ENCODE measurements at places on chromosomes 11 and 22.

DNA sequence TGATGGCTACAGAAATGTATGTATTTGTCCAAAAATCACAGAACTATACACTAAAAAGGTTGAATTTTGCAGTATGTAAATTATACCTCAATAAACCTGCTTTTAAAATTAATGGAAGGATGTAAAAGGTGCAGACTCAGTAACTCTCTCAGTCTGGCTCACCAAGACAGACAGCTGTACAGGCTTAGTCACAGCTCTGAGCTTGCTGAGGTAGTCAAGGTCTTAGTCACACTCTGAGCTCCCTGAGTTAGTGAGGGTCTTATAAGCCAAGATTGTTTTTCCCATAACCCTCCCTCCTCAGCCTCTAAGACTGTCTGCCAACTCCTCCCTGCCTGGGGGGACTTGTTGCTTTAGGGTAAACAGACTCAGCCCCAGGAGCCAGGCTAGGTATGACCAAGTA, 59.3 kb upstream of the IZUMO1R start:
- DNase-seq: no peak

GRCh38 chr11:24043842-24044241, 453.0 kb upstream of the LUZP2 start:
- DNase-seq: no peak

GRCh38 chr11:86175191-86175590, 69.4 kb upstream of the EED start:
- DNase-seq: no peak

- DNase-seq: no peak
Observed at GRCh38 chr22:43225609-43226008, 38.7 kb upstream of the TTLL12 start.

GRCh38 chr11:45886816-45887520, 1.5 kb downstream of the MAPK8IP1 start:
- DNase-seq: no peak

- no peak for DNase-seq
Observed at GRCh38 chr11:66906061-66906733, 49.3 kb downstream of the LRFN4 start.

DNA sequence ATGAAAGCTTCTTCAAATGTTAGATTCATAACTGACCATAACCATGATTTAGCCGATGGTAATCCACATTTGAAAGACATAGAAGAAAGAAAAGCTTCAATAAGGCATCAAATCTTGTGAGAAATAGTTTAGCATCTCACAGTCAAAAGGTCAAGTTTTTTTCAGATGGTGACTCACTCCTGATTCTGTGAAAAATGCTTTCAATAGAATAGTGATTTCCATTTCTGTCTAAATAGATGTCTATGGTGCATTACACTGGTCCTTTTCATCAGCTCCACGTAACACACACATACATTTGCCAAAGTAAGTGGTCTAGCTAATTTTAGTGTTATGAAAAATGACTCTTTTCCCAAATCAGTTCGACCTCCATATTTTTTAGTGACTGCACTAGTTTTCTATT, 139.2 kb downstream of the LRRC4C start:
- no peak for DNase-seq

- DNase-seq: no peak
Observed at GRCh38 chr11:44308256-44308922, 1.6 kb downstream of the ALX4 start.

DNA sequence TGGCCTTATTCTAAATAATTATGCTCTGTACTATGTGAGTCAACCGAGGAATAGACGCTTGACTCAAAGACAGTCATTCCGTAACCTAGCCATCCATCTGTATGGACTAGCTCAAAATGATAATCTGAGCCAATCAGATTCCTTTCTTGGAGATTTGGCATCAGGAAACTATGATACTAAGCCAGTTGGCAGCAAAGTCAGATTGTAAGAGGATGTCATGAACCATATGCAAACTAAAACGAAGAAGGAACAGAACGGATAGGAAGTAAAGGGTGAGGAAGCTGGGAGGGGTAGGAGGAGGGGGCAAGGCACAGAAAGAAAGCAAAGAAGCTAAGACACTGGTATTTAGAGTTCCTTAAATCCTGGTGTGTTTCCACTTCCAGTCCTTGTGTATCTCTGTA, 10.7 kb upstream of the SESN3 start:
- DNase-seq: no peak

DNA sequence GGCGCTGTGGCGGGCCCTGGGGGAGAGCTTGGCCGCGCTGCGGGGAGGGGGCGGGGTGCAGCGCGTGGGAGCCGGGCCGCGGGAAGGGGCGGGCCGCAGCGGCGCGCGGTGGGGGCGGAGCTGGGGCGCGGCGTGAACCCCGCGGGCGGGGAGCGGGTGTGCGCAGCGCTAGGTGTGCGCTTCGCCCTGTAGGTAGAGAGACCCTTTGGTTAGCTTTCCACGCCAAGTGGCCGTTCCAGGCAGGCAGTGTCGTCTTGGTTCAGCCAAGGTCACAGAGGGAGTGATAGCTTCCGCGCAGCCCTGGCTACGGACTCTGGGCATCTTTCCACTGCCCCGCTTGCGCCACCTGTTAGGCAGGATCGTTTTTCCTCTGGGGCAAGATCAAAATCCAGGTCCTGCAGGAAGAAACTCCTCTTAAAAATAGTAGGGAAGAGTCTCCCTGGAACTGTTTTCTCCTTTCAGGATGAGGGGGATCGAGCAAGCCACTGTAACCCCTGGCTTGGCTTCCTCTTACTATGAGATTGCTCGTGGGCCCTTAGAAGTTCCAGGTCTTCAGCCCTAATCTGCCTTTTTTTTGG, 434 bp downstream of the BANF1 start:
- DNase-seq: no peak

DNA sequence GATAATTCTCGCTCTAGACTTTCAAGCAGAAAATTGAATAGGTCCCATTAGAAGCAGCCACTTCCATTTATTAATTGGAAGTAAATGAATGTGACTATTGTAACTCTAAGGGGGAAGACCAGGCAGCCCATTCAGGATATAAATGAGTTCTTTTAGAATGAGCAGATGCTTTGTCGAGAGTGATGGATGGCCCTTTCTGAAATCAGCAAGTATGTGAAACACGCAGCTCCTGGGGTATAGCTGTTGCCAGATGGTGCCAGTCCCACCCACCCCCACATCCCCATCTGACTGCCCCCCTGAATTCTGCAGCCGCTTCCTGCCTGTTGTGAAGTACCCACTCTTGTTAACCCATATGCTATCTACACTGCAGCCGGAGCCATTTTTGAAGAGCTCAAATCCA, 3.7 kb downstream of the SLC15A3 start:
- no peak for DNase-seq

- no peak for DNase-seq
Observed at GRCh38 chr11:9530020-9530621, 43.3 kb upstream of the WEE1 start.

DNA sequence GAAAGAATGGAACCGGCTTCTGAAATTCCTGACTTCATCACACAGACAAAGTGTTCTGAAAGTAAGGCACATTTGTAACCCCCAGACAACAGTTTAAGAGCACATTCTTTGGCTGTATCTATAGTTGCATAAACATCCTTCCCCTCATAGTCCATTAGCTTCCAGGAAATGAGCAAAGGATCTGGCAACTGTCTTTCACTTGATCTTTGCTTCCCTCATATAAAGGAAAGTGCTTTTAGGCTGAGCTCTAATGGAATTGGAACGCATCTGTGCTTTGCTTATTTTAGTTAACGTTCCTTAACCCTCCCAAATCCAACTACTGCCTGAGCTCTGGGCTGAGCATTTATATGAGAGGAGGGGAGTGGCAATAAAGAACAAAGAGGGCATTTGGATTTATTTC, 76.9 kb upstream of the API5 start:
- no peak for DNase-seq

- DNase-seq: no peak
Observed at GRCh38 chr22:35021161-35021560, 44.8 kb upstream of the ISX start.

- DNase-seq: no peak
Observed at GRCh38 chr22:49853981-49854831, 562 bp downstream of the ZBED4 start.

DNA sequence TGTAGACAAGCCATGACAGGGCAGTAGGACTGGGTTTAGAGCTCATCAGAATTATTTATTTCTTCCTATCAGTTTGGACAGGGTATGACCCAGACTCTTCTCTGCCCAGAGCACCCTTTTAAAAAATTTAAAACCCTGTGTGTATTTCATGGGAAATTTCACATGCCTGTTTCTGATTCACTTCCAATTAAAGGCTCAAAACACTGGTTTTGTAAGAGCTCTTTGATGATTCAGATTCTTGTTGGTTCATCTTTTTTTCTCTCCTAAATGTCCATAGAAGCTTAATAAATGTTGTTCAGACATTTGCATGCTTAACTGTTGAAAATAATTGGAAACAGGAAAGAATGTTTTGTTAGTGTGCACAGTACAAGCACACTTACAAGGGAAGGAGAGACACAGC, 13.8 kb downstream of the FLI1 start:
- no peak for DNase-seq

GRCh38 chr22:34319346-34319745, 399.1 kb upstream of the LARGE1 start:
- DNase-seq: no peak

Measured in RWPE2 (cell line).